ENCODE measurements at places on chromosomes 3 and 15.

- DNase-seq: no peak
These were observed 24.8 kb downstream of the ATP10A start for GRCh38 chr15:25838191-25838870.

GRCh38 chr3:101119535-101119934, 126.3 kb upstream of the ABI3BP start:
- DNase-seq: no peak

- DNase-seq: no peak
These were observed 90.6 kb upstream of the UBE2E2 start for GRCh38 chr3:23112491-23112890.

DNA sequence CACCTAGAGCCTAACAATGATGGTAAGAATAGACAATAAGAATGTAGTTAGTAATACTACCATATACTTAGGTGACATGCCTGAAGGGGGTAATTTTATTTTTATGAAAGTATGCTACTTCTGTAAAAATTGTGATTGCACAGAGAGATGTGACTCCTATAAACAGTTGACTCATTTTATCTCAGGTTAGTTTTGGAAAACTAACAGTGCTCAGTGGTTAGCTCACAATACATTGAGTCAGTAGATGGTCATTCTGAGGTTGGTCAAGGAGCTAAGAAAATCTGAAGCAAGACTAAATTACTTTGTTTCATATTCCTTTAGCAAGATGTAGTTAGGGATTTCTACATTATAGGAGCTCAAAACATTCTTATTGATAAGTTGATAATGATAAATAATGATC, 271.0 kb downstream of the EDEM1 start:
- no peak for DNase-seq

DNA sequence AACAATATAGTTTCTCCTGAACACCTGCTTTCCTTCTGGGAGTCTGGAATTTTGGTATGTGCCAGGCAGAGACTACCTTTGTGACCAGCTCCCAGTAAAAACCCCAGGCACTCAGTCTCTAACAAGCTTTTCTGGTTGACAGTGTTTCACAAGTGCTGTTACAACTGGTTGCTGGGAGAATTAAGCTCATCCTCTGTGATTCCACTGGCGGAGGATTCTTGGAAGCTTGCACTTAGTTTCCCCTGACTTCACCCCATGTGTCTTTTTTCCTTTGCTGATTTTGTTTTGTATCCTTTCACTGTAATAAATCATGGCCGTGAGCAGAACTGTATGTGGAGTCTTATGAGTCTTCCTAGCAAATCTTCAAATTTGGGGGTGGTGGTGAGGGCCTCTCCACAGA, 5.7 kb upstream of the TAGLN3 start:
- no peak for DNase-seq

DNA sequence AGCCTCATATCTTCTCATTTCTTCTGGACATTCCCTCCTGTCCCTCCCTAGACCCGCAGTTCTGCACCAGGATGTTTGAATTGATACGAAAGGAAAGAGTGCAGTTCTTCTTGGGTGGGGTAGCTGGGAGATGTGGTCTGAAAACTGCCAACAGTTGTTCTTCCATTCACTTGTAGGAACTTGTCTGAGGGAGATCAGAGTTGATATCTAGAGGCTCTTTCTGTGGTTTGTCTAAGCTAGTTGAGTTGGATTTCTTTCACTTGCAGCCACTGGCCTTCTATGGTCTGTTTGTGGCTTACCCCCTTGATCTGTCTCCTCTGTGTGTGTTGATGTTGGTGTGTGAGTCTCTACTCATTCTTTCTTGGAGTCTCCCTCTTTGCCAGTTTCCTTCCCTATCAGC, 42.5 kb upstream of the PIK3CB start:
- no peak for DNase-seq

DNA sequence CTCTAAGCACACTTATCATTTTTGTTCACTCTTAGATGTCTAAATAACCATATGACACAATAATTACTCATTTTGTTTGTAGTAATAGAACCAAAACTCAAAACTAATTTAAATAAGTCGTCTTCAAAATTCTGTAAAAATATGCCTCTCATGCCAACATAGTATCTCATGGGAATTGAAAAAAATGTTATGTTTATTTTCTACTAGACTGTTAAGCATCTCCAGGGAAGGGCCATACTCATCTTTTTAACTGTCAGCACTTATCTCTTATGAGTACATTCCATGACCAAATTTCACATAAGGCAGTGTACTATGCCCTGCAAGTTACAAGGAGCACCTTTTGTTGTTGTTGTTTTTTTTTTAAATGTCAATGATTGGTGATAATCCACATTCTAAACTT, 18.3 kb upstream of the USF3 start:
- DNase-seq: no peak
